ENCODE measurements at places on chromosomes 12 and 14.
A peak's percentile ranks its signal among the peaks of the same experiment; 100 is the strongest.

DNA sequence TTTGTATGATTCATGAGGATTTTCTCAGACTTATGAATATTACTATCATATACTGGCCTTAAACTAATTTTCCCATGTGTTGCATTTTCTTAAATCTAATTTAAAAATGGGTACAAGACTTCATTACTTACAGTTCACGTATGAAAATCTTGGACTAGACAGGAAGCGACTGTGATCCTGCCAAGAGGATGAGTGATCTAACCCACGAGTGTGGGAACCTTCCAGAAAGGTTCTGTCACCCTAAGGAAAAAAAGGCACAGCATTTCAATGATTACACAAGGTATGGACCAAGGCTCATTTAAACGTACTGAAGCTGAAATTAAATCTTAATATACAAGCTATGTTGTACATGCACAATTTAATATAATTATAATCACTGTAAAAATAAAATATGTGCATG lies 293.5 kb upstream of the DIO2 start:
- DNase-seq, result no peak

DNA sequence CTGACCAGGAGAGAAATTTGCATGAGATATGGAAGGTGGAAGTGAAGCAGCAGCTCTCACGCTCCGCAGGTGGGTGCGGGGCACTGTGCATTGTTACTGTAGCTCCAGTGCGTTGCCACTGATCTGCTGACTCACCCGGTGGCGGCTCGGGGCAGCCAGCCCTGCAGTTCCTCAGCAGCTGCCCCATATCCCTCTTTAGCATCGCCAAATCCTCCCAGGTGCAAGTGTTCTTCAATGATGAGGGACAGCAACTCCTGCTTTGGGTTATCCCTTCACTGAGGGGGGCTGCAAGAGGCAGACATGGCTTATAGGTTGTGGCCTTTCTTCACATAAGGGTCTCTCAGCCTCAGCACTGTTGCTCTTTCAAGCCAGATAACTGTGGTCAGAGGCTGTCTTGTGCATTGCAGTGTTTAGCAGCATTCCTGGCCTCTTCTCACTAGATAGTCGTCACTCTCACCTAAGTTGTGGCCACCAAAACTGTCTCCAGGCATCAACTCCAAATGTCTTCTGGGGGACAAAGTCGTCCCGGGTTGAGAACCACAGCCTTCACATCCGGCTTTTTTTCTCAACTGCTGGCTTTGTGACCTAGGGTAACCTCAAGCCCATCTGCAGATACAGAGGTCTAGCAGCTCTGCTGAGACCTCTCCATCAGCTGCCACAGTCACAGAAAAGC lies 180.8 kb downstream of the EFCAB11 start:
- peak; percentile 79 for DNase-seq

GRCh38 chr12:125552295-125552694 lies 487.1 kb downstream of the AACS start:
- no peak for DNase-seq

- DNase-seq, result no peak
Measured at GRCh38 chr12:69913526-69913925, 88.5 kb downstream of the MYRFL start.

DNA sequence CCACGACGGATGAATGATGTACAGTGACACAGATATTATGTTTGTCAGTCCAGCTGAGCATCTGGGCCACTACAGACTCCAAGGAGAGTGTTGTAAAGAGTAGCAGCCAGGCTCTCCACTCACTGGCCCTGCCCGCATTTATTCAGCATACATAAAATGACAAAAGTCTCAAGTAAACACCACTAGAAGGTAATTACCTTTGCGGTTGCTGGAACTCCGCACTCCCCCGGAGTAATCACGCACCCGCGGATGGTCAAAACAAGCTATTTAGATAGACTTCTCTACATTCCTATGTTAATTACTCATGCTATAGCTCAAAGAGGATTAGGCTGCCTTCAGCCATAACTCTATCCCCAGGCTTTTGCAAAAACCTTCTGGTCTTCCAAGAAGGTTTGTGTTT lies 18.8 kb upstream of the STRAP start:
- DNase-seq, result no peak

DNA sequence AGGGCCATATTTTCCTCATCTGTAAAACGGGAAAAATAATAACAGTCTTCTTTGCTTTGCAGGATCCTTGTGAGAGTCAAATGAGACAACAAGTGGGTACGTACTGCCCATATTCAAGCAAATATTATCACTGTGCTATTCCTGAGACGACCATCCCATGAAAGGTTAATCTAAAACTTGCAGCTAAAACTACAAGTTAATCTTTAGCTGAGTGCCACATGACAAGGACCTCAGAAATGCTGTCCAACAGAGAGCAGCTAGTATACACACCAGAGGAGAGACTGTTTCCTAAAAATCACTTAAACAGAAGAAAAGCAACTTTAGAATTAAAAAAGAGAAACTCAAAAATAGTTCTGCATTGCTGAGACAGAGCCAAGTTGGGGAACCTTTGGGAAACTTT lies 162.7 kb upstream of the TMTC2 start:
- no peak for DNase-seq

- no peak for DNase-seq
Measured at GRCh38 chr12:25833657-25834056, 124.8 kb upstream of the RASSF8 start.

- no peak for DNase-seq
Measured at GRCh38 chr12:130644566-130644965, 71.5 kb downstream of the RIMBP2 start.

DNA sequence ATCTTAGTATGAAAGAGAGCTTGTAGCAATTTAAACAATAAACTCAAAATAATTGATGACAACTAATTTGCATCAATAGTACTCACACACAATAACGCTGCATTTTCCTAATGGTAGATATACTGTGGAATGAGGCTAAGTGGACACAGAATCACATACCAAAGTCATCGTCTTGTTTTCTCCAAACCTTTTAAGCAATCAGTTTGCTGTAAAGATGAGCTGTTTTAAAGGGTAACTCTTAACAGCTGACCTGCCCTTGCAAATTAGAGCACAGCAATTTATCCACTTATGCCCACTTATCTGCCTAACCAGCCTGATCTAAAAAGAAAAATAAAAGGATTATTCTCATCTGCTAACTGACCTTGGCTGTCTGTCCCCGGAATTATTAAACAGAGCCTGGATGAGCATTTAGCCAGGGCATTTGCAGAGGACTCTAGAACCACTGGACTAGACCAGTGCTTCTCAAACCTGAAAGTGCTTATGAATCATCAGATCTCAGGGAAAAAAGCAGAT lies 174.3 kb upstream of the BCL2L14 start:
- DNase-seq, result no peak

GRCh38 chr12:6322969-6323339 lies 12.5 kb downstream of the PLEKHG6 start:
- DNase-seq, result no peak

GRCh38 chr14:102738373-102739189 lies 38.7 kb upstream of the TRAF3 start:
- no peak for DNase-seq

- no peak for DNase-seq
Measured at GRCh38 chr12:98053202-98053601, 462.2 kb upstream of the TMPO start.

- DNase-seq, result no peak
Measured at GRCh38 chr12:6106218-6106617, 18.3 kb downstream of the VWF start.

DNA sequence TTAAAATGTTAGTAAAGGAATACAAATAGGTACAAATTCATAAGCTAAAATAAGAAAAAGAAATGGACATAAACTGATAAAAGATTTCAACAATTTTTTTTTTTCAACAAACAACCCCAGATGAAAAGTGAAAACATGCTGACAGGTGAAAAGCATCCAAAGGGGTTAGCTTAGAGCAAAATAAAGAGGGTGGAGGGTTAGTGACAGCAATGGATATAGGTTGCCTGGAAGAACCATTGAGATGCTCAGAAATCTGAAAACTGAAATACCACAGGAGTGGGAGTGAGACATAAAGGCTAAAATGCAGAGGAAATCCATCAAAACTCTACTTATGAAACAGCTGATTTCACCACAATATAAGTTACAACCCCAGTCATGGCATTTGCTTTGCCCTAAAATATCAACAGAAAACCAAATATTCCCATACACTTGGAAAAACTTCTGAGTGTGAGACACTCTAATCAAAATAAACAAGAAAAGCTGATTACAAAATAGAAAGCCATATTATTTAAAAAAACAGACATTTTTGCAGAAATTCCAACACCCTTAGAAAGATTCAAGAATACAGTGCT lies 136.3 kb upstream of the PLEKHG7 start:
- DNase-seq, result no peak

DNA sequence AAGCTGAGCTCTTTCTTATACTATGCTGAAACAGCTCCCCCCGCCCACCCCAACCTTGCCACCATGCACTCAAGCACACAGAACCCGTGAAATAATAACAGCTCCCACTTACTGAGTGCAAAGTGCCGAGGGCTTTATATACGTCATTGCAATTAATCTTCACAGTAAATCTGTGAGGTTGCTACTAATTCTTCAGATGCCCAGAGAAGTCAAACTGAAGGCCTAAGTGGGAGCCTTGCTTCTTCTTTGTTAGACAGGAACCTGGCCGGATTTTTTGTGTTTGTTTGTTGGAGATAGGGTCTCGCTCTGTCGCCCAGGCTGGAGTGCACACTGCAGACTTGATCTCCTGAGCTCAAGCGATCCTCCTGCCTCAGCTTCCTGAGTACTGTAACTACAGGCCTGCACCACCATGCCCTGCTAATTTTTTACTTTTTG lies 34.0 kb downstream of the VCPKMT start:
- DNase-seq, result peak; percentile 57

- no peak for DNase-seq
Measured at GRCh38 chr12:91874086-91874865, 271.4 kb downstream of the BTG1 start.

GRCh38 chr12:43728117-43728516 lies 30.5 kb downstream of the PUS7L start:
- peak; percentile 7 for DNase-seq

DNA sequence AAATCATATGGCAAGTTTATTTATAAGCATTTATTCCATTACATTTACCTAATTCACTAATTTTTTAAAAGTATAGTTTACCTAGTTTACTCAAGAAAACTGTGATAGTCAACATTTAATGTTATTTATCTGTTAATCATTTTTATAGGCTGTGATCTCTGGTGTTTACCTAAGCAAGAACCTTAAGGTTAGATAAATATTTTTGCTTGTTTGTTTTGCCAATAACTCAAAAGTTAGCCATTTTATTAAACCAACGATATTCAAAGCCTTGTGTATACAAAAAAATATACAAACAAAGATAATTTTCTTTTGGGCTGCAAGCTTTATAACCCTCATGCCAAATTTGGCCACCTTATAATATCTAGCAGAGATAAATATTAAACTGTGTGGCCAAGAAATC lies 157.3 kb downstream of the SLCO1B3 start:
- DNase-seq, result no peak

DNA sequence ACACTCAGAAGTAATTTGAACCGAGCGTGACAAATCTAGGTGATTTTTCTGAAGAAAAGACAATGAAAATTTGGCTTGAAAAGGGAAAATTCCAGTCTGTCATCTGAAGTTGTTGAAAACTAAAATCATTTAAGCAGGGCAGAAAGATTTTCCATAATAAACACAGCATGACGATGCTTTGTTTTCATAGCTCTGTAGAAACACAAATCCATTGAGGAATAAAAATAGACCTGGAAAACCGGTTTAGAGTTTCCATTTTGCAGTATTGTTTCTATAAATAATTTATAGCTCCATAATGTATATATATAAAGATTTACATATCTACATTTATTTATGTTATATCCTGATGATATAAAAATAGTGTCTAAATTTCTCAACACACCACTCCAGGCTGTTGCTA lies 1918.5 kb upstream of the FLRT2 start:
- no peak for DNase-seq

DNA sequence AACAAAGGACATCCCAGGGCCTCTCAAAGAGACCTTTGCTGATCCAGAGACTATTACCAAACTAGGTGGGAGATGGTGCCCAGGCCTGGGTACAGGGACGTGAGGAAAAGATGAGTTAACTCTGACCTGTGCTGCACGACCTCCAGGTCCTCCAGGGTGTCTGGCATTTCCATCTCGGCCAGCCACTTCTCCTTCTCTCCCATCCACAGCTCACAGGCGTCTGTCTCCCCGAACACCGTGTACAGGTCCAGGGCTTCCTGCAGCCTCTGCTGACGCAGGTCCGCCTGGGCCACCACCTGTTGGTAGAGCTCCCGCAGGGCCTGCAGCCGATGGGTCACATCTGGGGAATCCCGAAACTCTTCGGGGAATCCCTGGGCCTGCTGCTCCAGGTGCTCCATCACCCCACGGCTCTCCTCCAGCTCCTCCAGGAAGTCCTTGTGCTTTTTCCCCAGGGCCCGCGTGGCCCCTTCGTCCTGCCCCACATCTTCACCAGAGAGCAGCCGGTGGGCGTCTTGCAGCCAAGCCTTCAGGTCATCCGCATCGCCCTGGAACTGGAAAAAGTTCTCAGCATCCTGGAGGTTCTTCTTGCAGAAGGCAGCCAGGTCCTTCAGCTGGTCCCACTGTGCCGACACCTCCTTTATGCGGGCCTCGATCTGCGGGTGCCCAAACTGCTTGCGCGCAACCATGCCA lies 86.7 kb downstream of the SPTB start:
- DNase-seq, result no peak

DNA sequence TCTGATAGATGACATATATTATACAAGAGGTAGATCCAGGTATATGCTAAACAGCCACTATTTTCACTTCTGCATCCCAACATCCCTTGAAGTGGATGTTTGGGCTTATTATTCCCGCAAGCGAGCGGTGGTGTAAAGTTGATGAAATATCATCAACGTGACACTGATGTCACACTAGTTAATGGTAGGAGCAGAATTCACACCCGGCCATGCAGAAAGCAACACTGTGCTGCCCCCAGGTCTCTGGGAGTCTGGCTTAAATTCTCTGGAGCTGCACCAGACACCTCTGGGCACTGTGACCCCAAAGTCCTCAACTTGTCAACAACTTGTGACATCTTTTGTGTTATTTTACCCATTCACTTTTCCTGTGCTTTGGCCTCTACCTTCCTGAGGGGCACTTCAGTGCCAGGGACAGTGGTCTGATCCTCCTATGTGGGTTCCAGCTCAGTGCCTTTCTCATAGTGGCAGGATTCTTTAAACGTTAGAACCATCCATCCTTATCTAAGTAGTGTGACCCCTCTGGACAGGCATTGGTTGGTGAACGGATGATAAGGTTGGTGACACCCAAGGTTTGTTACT lies 952 bp downstream of the DRAM1 start:
- no peak for DNase-seq
